Stimulated activated CD4-positive, alpha-beta T cell treated with anti-CD3 and anti-CD28 coated beads, Interleukin-1b, Interleukin-23, amount 100 ng/mL, for 1 hour (primary cell): ENCODE measurements at places on chromosomes 6 and 20.

- no peak for DNase-seq
Observed at GRCh38 chr6:125099211-125100073, 54.1 kb upstream of the TPD52L1 start.

DNA sequence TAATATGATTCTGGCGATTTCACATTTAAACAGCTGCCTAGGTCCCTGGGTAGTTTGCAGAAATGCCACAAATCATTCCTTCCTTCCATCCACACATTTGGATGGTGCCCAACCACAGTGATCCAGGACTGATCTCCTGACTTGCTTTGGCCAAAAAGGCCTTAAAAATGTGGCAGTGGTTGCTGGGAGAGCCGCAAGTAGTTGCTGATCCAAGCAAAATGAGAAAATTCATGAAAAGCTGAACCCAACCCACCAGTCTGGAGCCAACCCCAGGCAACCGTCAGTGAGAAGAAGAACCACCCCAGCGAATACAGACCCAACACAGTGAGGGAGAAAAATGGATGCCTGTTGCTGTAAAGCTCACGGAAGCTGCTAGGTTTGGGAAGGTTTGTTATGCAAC is 25.1 kb downstream of the RALGAPA2 start:
- no peak for DNase-seq

GRCh38 chr20:57708694-57709673 is 831 bp downstream of the PMEPA1 start:
- DNase-seq = peak; percentile 22

DNA sequence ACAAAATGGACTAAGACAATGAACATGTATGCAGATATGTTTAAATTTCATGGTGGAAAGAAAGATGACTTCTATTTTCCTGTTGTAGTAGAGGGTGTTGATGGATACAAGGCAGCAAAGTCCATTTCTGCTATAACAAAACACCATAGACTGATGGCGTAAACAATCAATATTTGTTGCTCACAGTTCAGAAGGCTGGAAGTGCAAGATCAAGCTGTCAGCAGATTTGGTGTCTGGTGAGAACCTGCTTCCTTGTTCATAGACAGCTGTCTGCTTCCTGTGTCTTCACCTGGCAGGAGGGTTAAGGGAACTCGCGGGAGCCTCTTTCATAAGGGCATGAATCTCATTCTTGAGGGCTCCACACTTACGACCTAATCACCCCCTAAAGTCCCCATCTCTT is 83.0 kb upstream of the ELOVL5 start:
- DNase-seq = no peak
